ENCODE measurements at places on chromosomes 16 and 17. TPM values are rescaled to one million over a fixed set of nuclear protein-coding genes. Genes with fewer than 3 reads are reported as not detected.

The CA4 gene
- 4.2 TPM for total RNA-seq

The EFTUD2 gene
- 79.3 TPM for total RNA-seq

The RTN4RL1 gene
- total RNA-seq: 1.0 TPM

The ADGRG1 gene
- 0.52 TPM for total RNA-seq

The ENPP7 gene
- total RNA-seq: not detected
